ENCODE measurements at places on chromosomes 1 and 21.

- no peak for DNase-seq
These were observed 2.8 kb upstream of the SEC22B start for GRCh38 chr1:120178799-120179756.

- DNase-seq, result no peak
These were observed 27.1 kb upstream of the CD34 start for GRCh38 chr1:207938016-207938415.

- DNase-seq, result no peak
These were observed 520.4 kb upstream of the B3GALT2 start for GRCh38 chr1:193706766-193707165.

- no peak for DNase-seq
These were observed 13.4 kb downstream of the HYI start for GRCh38 chr1:43440358-43440757.

DNA sequence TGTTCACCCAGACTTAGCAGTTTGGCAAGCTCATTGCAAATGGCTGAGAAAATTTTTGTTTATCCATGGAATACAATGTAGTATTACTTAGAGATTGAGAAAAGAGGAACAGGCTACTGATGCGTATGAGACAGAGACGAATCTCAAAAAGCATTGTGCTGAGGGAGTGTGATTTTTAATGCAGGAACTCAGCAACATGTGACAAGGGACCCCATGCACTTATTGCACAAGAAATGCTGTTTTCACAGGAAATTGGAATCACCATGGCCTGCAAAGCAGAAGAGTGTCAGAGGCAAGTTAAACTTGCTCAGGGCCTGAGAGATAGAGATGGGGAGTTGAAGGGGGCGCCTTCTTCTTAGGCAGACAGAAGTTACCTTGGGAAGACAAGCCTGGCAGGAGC is 32.6 kb upstream of the TLR5 start:
- no peak for DNase-seq

DNA sequence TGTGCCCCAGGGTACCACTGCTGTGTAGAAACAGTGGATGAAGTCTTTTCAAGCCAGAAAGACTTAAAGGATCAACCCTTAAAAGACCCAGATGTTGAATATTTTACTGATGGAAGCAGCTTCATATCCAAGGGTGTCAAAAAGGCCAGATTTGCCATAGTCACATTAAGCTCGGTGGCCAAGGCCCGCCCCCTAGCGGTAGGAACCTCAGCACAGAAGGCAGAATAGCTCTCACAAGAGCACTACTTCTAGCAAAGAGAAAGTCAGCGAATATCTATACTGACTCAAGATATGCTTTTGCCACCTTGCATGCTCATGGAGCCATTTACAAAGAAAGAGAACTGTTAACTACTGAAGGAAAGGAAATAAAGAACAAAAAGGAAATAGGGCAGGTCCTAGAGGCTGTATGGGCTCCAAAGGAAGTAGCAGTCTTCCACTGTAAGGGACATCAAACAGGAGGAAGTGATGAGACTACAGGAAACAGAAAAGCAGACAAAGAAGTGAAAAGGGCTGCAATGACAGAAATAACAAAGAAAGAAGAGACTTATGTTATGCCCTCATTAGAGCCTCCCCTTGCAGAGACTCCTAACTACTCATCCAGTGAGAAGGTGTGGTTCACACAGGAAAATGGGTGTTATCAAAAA is 90.5 kb downstream of the LIPI start:
- DNase-seq, result peak; percentile 9

DNA sequence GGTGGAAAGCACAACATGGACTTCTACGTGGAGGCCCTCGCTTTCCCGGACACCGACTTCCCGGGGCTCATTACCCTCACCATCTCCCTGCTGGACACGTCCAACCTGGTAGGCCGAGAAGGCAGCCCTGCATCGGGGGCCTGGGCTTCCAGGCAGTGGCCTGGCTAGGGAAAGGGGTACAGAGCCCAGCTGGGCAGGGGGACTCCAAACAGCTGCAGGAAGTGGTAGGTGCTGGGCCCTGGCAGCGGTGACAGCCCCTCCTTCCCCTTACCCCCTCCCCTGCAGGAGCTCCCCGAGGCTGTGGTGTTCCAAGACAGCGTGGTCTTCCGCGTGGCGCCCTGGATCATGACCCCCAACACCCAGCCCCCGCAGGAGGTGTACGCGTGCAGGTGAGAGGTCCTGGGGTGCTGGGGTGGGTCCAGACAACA is 30.0 kb upstream of the PADI6 start:
- no peak for DNase-seq

- no peak for DNase-seq
These were observed 11.9 kb downstream of the LRRC3 start for GRCh38 chr21:44466996-44467858.

DNA sequence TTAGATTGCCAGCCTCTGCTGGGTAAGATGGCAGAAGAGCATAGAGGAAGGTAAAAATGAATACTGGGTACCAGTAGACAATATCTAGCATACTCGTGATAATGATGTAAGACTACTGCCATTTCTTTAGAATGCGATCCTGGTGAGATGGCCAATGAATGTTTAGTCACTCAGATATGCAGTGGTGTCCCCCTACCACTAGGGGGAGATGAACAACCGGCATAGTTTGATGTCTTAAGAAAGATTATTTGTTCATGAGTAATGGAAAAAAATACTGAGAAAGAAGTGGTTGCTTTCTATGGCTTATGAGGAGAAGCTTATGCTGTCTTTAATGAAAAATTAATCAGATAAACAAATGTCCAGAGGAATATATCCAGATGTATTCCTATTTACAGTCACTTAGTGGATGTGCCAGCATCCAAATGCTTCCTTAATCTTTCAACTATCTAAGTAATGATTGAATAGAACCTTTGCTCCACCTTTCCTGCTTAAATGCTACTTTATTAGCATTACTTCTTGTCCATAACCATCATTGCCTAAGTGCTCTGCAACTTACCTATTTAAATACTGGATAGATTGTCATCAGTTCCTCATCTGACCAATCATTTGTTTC is 256.6 kb downstream of the ST6GALNAC3 start:
- DNase-seq, result peak; percentile 2

DNA sequence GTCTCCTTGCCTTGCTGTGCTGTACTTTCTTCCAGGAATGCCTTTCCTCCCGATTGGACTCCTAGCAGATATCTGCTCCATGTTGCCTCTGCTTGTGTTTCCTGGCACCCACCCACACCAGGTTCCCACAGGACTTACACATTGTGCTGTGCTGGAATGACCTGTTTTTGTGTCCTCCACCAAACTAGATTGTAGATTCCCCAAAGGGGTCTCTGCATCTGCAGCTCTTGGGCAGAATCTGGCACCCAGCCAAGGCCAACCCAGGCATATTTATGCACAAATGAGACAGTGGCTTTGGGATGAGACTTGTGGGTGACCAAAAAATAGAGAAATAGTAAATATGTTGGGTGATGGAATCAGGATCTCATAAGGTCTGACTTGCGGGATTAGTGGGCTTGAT is 278.2 kb downstream of the RRAGC start:
- no peak for DNase-seq

DNA sequence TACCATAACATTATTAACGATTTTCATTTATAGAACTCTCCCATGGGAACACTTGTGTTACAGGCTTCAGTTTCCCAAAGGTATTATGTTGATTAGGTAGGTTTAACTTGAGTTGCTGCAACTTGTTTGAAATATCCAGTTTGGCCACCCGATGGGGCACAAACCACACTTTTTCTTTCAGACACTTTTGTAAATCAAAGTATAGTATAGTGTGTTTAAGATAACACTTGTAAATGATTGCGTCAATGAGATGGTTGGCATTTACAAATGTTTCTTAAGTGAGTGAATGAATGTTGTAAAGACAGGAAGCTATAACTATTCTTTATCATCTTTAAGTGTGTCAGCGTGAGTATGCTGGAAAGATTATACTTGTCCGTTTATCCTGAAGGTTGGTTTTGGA is 4.3 kb downstream of the XPR1 start:
- DNase-seq, result no peak

DNA sequence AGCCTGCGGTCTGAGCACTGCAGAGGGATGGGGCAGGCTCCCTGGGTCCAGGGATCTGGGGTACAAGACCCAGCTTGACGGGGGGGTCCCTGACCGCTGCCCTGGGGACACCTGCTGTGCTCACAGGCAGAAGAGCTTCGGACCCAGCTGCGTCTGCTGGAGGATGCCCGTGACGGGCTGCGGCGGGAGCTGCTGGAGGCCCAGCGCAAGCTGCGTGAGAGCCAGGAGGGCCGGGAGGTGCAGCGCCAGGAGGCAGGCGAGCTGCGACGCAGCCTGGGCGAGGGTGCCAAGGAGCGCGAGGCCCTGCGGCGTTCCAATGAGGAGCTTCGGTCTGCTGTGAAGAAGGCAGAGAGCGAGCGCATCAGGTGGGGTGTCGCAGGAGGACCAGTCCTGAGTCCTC is 25.2 kb downstream of the MFAP2 start:
- DNase-seq, result no peak

- peak; percentile 31 for DNase-seq
These were observed 45.2 kb downstream of the CAMK2N1 start for GRCh38 chr1:20440785-20441200.

- DNase-seq, result no peak
These were observed 43.9 kb upstream of the TACSTD2 start for GRCh38 chr1:58620926-58621325.

DNA sequence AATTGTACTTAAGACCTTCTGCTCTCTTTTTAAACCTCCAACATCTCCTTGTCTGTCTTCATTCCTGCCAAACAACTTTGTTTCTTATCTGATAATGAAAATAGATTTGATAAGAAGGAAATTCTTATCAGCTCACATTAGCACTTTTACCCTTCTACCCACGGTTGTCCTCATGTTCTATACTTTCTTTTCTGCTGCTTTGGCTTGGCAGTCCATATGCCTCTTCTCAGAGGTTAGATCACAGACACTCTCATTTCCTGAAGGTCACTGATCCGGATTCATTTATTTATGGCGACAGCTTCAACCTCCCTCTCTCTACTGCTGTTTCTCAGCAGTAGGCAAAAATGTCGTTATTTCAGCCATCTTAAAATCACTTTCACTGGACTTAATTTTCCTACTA is 2015.8 kb downstream of the NCAM2 start:
- no peak for DNase-seq

GRCh38 chr1:84913555-84913892 is 20.5 kb upstream of the LPAR3 start:
- DNase-seq, result no peak

GRCh38 chr1:34231441-34231840 is 54.7 kb downstream of the C1orf94 start:
- DNase-seq, result no peak

DNA sequence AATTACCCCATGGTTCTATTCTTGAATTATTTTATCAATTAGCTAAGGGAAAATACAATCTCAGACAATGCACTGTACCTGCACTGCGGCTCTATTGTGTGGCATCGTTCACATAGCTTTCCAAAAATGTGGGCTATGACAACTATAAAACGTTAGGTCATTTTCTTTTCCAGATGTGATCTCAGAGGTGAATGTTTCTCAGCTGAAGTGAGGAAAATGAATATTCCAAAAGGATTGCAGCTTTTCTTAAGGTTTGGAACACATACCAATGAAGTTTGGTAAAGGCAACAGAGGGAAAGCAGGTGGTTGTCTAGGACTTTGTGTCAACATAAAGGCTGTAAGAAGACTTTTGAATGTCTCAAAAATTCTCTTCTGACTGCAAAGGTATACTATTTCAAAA is 105.5 kb downstream of the NRIP1 start:
- no peak for DNase-seq

- no peak for DNase-seq
These were observed 67.1 kb upstream of the GCLM start for GRCh38 chr1:93976291-93976690.

DNA sequence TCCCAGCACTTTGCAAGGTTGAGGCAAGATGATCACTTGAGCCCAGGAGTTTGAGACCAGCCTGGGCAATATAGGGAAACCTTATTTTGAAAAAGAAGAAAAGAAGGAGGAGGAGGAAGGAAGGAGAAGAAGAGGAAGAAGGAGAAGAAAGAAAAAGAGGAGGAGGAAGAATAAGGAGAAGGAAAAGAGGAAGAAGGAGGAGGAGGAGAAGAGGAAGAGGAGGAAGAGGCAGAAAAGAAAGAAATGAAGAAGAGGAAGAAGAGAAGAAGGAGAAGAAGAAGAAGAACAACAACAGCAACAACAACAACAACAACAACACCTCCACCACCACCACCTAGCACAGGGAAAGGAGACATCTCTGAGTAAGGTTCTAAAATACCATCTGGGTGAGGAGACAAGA is 10.6 kb downstream of the SELENBP1 start:
- DNase-seq, result no peak

- no peak for DNase-seq
These were observed 54.7 kb upstream of the ITPKB start for GRCh38 chr1:226793620-226794276.

DNA sequence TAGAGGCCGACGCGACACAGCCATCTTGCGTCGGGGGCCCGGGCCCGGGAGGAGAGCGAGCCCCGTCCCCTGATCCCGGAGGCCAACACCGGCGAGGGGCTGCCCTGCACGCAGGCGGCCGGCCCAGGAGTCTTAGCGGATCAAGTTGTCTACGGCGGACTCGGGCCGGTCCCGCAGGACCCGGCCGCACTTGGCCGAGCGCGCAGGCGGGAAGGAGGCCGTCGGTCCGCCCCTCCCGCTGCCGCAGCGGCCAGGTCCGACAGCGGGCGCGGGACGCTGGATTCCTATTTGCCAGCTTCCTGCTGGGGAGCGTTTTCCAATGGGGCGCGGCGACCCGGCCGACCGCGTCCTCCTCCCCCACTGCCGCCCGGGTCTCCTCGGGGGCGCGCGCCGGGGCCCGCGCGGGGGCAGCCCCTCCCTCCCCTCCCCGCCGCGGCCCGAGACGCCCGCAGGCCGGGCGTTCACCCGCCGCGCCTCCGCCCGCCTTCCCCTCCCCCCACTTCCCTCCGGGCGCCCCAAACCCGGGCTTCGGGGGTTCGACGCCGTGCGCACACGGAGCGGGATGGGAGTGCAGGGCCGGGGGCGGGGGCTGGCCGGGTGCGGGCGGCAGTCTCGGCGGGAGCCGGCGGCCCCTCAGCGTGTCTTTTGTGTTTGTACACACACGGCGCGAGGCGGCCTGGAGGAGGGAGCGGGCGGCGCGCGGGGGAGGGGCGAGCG is 517 bp upstream of the H3-3A start:
- DNase-seq, result peak; percentile 44

GRCh38 chr1:3321559-3322449 is 132.7 kb upstream of the ARHGEF16 start:
- no peak for DNase-seq

DNA sequence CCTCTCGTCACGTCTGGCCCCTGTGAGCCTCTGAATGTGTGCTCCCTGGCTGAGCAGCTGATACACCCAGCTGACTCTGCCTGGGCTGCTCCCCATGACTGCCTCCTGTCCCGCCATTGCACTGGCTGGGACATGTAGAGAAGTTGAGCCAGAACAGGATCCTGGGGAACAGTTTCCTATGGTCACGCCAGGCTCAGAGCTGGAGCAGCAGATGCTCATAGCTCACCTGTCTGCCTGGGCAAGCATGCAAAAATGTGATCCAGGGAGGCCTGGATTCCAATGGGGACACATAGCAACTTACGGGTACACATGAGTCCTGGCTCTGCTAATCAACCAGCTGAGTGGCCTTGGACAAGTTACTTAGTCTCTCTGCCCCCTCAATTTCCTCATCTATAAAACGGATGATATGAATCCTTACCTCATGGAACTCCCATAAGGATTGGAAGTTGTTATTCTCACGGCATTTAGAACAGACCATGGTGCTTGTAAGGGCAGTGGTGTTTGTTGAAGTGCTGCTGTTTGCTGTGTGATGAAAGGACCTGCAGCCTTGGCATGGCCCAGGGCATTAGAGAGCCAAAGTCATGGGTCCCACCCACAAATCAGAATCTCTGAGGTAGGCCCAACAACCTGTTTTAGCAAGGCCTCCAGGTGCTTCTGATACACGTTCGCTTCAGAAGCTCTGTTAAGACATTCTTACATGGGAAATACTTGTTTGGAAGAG is 150.3 kb upstream of the VANGL1 start:
- no peak for DNase-seq

Data from effector memory CD8-positive, alpha-beta T cell (primary cell).